ENCODE measurements at places on chromosomes 16 and 17. TPM values are rescaled to one million over a fixed set of nuclear protein-coding genes. Genes with fewer than 3 reads are reported as not detected.

TUBB3 gene
- 9.0 TPM for polyA plus RNA-seq

RETREG3 gene
- 58.7 TPM for polyA plus RNA-seq

DNA sequence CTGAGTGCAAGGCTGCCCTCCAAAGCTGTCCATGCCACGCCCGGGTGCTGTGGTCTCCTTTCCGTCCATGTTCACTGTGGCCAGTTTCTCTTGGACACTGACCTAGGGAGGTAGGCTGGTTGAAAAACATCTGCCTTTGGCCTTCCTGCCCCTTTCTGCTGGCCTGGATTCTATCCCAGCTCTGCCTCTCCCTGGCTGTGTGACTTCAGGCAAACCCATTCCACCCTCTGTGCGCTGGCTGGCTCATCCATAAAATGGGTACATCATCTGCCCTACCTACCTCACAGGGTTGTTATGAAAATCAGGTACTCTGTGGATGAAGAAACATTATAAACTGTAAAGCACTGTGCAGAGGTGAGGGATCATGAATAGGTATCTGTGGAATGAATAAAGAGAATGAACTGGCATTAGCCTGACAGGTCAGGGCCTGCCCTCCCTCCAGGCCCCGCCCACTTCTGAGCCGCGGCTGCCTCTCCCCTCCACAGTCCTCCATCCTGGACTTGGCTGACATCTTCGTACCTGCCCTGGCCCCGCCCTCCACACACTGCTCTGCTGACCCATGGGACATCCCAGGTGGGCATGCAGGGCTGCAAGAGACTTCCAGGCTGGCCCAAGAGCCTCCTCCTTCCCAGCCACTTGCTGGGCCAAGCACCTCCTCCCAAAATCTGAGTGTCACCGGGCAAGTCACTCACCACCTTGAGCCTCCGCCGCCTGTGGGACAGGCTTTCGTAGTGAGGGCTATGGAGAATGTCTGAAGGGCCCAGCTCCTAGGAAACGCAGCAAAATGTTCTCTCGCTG lies 7.0 kb upstream of the SPATA20 start:
- no peak for DNase-seq

- DNase-seq, result no peak
These were observed 113.2 kb downstream of the GSG1L start for GRCh38 chr16:27950206-27950887.

GRCh38 chr16:80285104-80285503 lies 255.7 kb upstream of the DYNLRB2 start:
- no peak for DNase-seq

DNA sequence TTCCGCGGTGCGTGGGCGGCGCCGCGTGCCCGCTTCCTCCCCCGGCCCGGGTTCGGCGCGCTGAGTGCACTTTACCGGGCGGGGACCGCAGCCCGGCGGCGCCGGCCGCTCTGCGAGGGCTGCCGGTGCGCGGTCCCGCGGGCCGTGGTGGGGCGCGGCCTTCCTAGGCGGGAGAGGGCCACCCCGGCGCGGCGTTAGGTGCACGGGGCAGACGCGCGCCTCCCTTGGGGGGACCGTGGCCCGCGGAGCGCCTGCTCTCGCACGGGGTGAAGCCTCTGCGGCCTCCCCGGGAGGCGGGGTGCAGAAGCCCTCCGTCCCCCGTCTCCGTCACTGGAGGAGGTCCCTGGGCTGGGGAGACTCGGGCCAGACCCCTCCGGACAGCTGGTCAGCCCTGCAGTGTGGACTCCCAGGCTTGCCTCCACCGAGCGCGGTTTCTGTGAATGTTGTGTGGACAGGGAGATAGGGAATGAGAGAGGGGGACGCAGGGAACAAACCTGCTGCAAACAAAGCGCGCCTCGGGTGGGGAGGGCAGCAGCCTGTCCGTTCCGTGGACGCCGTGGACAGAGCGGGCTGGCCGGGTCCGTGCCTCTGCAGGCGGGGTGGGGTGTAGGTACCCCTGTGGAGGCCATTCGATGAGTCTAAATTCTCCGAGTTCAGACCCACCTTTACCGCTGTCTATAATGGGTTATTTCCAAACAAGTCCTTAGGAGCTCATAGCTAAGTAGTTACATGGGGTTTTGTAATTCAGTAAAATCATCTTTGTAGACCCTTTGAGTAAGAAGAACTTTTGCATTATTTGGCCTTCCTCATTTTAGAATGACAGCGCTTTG lies 721 bp downstream of the TBCD start:
- no peak for DNase-seq

GRCh38 chr16:85650844-85651628 lies 37.7 kb downstream of the GINS2 start:
- DNase-seq, result no peak

GRCh38 chr17:50511058-50511457 lies 2.8 kb downstream of the MYCBPAP start:
- no peak for DNase-seq

- DNase-seq, result no peak
These were observed 24.2 kb downstream of the KRT25 start for GRCh38 chr17:40730970-40731369.

DNA sequence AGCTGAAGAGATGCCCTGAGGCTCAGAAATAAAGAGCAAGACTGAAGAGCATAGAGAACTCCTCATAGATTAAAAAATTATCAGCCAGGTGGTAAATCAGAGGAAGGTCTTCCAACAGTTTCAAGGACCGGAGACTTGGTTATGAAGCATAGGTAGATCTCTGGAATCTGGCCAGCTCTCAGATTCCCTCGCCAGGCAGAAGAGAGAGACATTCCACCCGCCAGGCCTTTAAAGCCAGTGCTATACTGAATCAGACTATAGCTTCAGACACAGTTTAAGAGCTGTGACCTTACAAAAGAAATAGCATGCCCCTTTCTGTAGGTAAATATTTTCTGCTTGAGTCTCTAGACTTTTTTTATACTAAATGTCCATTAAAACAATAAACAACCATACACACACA lies 70.3 kb downstream of the NFATC3 start:
- no peak for DNase-seq

- no peak for DNase-seq
These were observed 11.5 kb upstream of the P2RX1 start for GRCh38 chr17:3927628-3928340.
